Activated gamma-delta T cell (primary cell): ENCODE measurements at places on chromosomes 5 and 9.

DNA sequence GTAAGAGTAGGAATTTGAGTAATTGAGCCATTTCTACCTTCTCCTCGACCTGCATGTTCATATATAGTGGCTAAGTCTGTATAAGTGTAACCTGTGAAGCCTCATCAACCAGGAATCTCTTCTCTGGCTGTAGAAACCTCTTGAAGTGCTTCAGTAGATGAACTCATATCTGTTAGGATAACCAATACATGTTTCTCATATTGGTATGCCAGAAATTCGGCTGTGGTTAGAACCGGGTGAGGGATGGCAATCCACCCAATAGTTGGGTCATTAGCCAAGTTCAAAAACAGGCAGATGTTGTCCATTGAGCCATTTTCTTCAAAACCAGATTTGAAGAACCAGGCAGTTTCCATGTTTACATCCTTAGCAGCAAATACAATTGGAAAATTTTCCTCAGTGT, 28.9 kb upstream of the GSN start:
- DNase-seq, result no peak

GRCh38 chr5:106380736-106381135, 1290.0 kb downstream of the EFNA5 start:
- no peak for DNase-seq

DNA sequence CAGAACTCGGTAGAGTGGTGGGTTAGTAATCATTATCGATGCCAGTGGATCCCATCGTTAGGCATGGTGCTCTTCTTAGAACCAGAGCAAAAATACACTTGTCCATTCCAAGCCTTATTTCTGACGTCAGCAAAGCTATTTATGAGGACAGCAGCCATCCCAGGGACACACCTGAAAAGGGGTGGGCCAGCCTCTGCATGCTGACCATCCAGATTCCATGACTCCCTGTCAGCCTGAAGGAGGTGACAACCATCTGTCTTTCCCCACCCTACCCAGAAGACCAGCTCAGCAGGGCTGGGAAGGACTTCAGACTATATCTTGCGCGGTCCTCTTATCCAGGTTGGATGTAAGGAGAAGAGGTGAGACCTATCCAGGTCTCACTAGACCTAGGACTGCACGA, 5.7 kb upstream of the NIPAL4 start:
- DNase-seq, result no peak

- no peak for DNase-seq
Observed at GRCh38 chr5:121640298-121640697, 211.4 kb upstream of the FTMT start.

DNA sequence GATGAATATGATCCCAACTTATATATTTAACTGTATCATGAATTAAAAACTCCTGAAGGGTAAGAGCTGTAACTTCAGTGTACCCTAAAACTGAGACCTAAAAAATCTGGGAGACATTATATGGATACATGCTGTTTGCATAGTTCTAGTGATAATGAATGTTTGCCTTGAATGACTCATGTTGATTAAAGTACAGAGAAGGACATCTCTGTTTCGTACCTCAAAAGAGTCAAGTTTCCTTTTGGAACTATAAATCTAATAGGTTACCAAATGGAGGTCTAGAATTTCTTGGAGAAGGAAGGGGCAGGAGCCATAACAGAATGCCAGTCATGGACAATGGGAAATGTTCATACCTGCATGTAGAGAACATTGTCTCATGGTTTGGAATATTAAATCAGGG, 168.1 kb downstream of the SNCAIP start:
- DNase-seq, result no peak
